ENCODE measurements at places on chromosomes 2 and 18.
A peak's percentile ranks its signal among the peaks of the same experiment; 100 is the strongest.

DNA sequence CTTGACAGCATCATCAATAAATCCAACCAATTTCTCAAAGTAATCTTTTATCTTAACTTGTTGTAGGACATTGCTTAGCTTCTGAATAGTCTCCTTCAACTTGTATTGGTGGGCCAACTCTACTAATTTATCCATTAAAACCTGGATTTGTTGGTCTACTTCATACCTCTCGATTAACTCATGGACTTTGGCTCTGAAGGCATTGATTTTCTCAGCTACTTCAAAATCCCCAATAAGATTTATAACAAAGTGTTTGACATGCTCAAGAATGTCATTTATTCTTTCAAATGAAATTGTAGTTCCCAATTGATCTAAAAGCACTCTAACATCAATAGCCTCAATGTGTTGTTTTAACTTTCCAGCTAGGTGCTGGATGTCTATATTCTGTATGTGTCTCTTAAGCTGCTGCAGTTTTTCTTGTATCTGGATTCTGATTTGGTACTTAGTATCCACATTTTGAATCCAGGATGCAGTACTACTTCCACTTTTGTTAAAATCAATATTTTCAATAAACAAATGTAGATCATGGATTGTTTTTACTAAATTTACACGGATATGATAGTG lies 34.1 kb downstream of the APOB start:
- no peak for DNase-seq

DNA sequence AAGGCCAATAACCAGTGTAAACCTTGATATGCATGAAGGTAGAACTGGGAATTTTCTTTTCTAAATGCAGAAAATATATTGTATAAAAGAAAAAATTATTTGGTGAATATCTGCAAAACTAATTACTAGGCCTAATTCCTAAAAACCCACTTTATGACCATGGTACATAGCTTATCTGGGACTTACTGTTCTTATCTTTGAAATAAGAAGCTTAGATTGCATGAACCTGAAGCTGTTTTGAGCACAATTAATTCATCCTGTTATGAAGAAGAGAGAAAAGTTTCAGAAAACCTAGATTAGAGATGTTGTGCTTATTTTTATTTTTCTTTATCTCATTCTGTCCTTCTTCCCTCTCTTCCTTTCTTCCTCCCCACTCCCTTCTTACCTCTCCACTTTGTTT lies 235.0 kb downstream of the GULP1 start:
- no peak for DNase-seq

GRCh38 chr18:51051105-51051712 lies 21.2 kb downstream of the SMAD4 start:
- DNase-seq, result peak; percentile 24

GRCh38 chr18:40108596-40108995 lies 1846.4 kb upstream of the PIK3C3 start:
- DNase-seq, result no peak

- no peak for DNase-seq
These were observed 22.8 kb downstream of the ADRA2B start for GRCh38 chr2:96093528-96093927.

Measured in stimulated activated CD4-positive, alpha-beta T cell treated with anti-CD3 and anti-CD28 coated beads, Interleukin-4, amount 100 ng/mL, for 24 hours (primary cell).